ENCODE measurements at places on chromosomes 4 and X. TPM values are rescaled to one million over a fixed set of nuclear protein-coding genes. Genes with fewer than 3 reads are reported as not detected.

Gene ANKRD50
- polyA plus RNA-seq, result 53.0 TPM

Gene NWD2
- 0.03 TPM for polyA plus RNA-seq

Gene GPC3
- polyA plus RNA-seq, result 493 TPM

Gene LRCH2
- polyA plus RNA-seq, result 20.1 TPM

Gene ITM2A
- polyA plus RNA-seq, result 82.6 TPM

Gene GUCY1A1
- 157 TPM for polyA plus RNA-seq

Gene STAP1
- 0.21 TPM for polyA plus RNA-seq

Gene EVC2
- 9.2 TPM for polyA plus RNA-seq

Gene GAGE12J
- not detected for polyA plus RNA-seq

Gene CXorf49
- polyA plus RNA-seq, result not detected

Gene CSAG3
- not detected for polyA plus RNA-seq

Gene SHROOM3
- polyA plus RNA-seq, result 11.7 TPM

Gene CFAP99
- 1.1 TPM for polyA plus RNA-seq

Gene CYLC1
- not detected for polyA plus RNA-seq

Gene SAP30
- 16.8 TPM for polyA plus RNA-seq

Gene CLGN
- 4.9 TPM for polyA plus RNA-seq

Gene CT45A6
- polyA plus RNA-seq, result 5.0 TPM

Gene FATE1
- polyA plus RNA-seq, result 0.27 TPM

Gene MBTPS2
- polyA plus RNA-seq, result 24.9 TPM

All from right lung (tissue), 10 donors.